ENCODE measurements at places on chromosomes 2 and 18. TPM values are rescaled to one million over a fixed set of nuclear protein-coding genes. Genes with fewer than 3 reads are reported as not detected.

GRCh38 chr2:114283774-114284173 lies 158.7 kb upstream of the DPP10 start:
- H3K27me3 ChIP-seq, result peaks cover 4% of the 10 kb centered on the region
- H3K36me3 ChIP-seq, result no peaks in the 10 kb centered on the region
- no peak for DNase-seq

- no peaks in the 10 kb centered on the region for H3K36me3 ChIP-seq
- no peak for DNase-seq
Measured at GRCh38 chr2:20139407-20140172, 85.3 kb downstream of the SDC1 start.

GRCh38 chr2:150174971-150175421 lies 312.5 kb downstream of the RND3 start:
- H3K4me1 ChIP-seq, result no peaks in the 10 kb centered on the region
- H3K27me3 ChIP-seq, result no peaks in the 10 kb centered on the region
- H3K4me3 ChIP-seq, result no peak overlapping the region
- no peaks in the 10 kb centered on the region for H3K36me3 ChIP-seq
- no peak for DNase-seq
- H3K27ac ChIP-seq, result no peak overlapping the region

GRCh38 chr2:112459372-112459771 lies 22.6 kb upstream of the TTL start:
- H3K4me1 ChIP-seq, result no peaks in the 10 kb centered on the region
- no peak for DNase-seq
- H3K36me3 ChIP-seq, result no peaks in the 10 kb centered on the region

- no peaks in the 10 kb centered on the region for H3K4me1 ChIP-seq
- no peaks in the 10 kb centered on the region for H3K27me3 ChIP-seq
- H3K27ac ChIP-seq, result no peak overlapping the region
- no peak overlapping the region for H3K4me3 ChIP-seq
- H3K36me3 ChIP-seq, result no peaks in the 10 kb centered on the region
Measured at GRCh38 chr2:79798776-79799175, 285.9 kb downstream of the CTNNA2 start.

DNA sequence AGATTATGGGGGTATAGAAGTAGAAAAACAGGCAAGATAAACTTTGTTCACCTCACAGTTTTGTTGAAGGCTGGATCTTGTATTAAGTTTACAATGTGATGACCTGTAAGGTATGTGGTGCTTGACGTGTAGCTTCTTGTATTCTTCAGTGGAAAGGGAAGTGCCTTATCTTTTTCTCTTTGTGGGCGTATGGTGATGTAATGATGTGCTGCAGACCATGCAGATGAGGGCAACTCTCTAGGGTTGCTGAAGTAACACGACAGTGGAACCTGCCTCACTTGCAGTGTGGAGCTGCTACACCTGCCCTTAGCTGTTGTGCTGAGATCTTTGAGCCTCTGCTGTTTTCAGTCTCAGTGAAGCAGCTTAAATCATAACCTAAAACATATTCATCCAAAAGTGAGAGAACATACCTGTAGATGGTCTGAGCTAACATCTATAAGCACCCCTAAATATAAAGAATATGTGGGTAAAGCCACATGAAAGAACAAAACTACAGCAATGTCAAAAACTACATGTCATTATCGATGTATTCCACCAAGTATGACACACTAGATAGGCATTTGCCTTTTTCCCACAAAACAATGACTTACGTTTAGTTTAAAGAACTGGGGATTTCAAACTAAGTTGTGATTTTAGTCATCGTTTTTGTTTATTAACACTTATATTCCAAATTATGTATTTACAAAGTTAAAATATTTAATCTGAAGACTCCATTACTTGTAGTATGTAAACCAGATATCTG lies 1144.1 kb downstream of the CNTNAP5 start:
- no peak for DNase-seq
- no peak overlapping the region for H3K4me3 ChIP-seq
- H3K27me3 ChIP-seq, result no peaks in the 10 kb centered on the region
- no peaks in the 10 kb centered on the region for H3K4me1 ChIP-seq
- H3K27ac ChIP-seq, result no peak overlapping the region

DNA sequence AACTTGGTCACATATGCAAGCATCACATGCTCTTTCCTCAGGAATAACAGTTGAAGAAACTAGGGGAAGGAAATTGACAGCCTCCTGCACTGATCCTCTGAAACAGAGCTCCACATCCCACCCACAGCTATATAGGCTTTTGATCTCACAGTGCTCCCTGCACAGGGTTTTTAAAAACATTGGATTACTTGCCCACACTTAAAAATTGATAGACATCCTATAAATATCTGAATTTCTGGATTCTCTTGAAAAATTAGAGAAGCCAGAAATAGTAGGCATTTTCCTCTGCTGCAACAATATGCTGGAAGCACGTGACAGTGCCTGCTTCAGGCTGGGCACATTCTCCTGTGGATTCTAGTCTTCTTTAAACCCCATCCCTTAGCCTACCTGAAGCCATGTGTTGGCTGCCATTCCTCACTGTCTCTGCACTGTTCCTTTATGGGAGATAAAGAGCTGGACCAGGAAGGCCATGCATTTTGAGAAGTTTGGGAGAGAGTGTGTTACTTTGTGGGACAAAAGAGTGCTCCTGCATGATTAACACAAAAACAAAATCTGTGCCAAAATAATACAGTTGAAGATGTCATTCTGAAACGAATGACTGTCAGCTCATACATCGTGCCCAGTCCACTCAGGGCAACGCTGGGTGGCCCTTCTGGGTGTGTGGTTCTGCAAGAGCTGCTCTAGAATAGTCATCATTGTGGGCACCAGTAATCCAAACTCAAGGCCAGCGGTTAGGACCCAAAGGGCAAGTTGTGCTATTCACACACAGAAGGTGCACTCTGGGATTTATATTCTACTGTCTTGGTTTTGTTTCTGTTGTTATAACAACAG lies 59.8 kb downstream of the GYPC start:
- no peak overlapping the region for H3K4me3 ChIP-seq
- no peaks in the 10 kb centered on the region for H3K27me3 ChIP-seq
- H3K27ac ChIP-seq, result no peak overlapping the region
- DNase-seq, result no peak

DNA sequence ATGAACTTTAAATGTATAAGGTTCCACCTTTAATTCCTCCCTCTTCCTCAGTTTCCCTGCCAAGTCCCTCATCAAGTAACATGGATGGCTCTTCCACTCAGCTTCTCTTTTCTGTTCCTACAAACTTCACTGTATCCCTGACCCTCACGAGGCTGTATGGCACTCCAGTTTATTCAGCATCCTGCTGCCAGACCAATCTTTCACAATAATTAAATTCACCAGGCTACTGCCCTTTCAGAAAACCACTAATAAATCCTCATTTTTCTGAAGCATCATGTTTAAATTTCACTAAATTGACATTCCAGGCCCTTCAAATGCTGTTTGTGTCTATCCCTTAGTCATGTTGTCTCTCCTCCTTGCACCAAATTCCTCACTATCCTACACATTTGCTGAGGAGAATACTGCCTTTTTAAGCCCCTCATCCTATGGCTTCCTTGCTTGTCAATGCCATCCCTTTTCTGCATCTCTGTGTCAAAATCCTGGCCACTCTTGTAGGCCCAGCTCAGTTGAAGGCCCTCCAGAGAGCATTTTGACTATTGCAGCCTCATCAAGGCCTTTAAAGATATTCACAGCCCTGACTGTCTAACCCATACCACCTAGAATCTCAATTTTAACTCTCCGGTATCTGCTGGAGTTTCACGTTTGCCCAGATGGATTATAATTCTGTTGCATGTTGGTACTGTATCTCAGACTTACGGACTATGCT lies 22.8 kb upstream of the ASNSD1 start:
- H3K27me3 ChIP-seq, result no peaks in the 10 kb centered on the region
- no peak overlapping the region for H3K4me3 ChIP-seq
- H3K36me3 ChIP-seq, result no peaks in the 10 kb centered on the region
- H3K27ac ChIP-seq, result no peak overlapping the region

DNA sequence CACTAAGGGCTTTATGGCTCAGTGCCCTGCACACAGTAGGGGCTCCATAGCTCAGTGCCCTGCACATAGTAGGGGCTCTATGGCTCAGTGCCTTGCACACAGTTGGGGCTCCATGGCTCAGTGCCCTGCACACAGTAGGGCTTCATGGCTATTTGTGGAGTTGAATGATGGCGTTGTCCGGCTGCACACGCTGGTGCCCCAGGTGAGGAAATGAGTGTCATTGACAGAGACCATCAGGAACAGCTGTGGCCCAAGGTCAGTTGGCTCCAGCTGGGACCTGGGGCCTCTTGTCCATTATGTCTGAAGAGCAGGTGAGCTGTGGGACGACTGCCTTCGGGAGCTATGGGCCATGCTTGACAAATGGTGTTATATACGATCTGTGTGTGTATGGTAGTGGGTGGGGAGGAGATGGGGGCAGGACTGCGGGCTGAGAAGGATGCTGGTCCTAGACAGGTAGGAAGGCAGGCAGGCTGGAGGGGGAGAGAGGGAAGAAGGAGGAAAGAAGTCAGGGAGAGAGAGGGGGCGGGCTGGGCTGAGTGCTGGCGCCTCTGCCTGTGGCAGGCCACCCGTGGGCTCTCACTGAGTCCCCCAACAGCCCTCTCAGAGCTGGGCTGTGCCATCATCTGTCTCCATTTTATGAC lies 130.6 kb downstream of the CLIP4 start:
- no peak overlapping the region for H3K4me3 ChIP-seq
- no peak overlapping the region for H3K27ac ChIP-seq
- H3K4me1 ChIP-seq, result no peaks in the 10 kb centered on the region

DNA sequence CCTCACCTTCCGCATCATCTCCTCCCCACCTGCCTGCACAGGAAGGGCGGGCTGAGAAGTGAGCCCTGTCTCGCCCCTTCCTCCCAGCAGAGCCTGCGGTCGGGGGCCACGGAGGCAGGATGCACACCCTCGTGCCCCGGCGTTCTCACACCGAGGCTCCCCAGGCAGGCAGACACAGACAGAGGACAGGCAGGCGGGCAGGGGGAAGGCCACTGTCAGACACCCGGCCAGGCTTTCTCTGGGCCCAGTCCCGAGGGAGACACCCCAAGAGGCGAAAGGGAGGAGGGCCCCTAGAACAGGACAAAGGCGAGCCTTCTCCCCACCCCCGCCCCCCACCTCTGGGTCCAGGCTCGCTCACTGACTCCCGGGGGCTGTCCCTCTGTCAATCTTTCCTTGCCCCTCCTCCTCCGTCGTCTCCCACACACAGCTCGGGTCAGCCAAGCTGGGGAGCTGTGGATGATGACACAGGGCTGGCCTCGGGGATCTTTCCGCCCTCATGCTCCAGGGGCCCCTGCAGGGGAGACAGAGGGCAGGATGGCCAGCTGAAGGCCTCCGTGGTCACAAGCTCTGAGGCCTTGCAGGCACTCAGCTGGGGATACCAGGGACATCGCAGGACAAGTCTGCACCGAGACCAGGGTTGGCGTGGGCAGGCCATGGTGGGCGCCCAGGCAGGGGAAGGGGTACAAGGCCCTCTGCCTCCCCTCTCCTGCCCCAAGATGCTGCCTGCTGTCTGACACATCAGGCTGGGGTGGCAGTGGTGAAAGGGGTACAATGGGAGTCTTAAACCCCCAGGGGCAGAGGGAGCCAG lies 24.9 kb downstream of the BIN1 start:
- peaks cover 80% of the 10 kb centered on the region for H3K4me1 ChIP-seq
- DNase-seq, result peak; percentile 92
- H3K27ac ChIP-seq, result peak overlapping the region; percentile 92
- H3K36me3 ChIP-seq, result peaks cover 10% of the 10 kb centered on the region

DNA sequence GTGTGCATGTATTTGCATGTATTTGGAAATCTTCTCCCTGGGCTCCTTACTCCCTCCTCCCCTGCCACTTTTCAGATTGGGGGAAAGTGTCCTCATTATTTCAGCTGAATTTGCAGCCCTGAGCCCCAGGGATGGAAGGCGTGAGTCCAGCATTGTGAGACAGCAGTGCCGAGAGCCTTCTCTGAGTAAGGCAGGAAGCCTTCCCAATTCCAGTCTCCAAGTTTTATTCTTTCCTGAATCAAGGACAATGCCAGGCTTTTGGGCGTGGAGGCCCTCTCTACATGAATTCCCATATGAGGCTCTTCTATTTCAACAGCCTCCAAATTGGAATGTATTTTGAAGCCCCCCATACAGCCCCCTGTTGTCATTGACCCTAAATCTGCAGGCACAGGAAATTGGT lies 163.5 kb downstream of the ACKR3 start:
- DNase-seq, result no peak
- H3K36me3 ChIP-seq, result no peaks in the 10 kb centered on the region
- H3K4me3 ChIP-seq, result no peak overlapping the region

The OR6B2 gene
- not detected for total RNA-seq

The MOGAT1 gene
- not detected for total RNA-seq

The TUBA3E gene
- not detected for total RNA-seq

The HOXD12 gene
- not detected for total RNA-seq

The CD8B2 gene
- 4.5 TPM for total RNA-seq

The TNFAIP6 gene
- total RNA-seq, result not detected

The NEU2 gene
- not detected for total RNA-seq
